ENCODE measurements at places on chromosomes 1 and 21.

GRCh38 chr1:61289232-61290098, 207.1 kb downstream of the NFIA start:
- no peak for DNase-seq

- no peak for DNase-seq
These were observed 543.6 kb upstream of the B3GALT2 start for GRCh38 chr1:193730017-193730416.

- DNase-seq = no peak
These were observed 123.0 kb downstream of the LYPLAL1 start for GRCh38 chr1:219296430-219297355.

GRCh38 chr1:177432897-177433296, 262.1 kb downstream of the BRINP2 start:
- DNase-seq = no peak

- DNase-seq = no peak
These were observed 2.8 kb upstream of the SPSB1 start for GRCh38 chr1:9289711-9290485.

DNA sequence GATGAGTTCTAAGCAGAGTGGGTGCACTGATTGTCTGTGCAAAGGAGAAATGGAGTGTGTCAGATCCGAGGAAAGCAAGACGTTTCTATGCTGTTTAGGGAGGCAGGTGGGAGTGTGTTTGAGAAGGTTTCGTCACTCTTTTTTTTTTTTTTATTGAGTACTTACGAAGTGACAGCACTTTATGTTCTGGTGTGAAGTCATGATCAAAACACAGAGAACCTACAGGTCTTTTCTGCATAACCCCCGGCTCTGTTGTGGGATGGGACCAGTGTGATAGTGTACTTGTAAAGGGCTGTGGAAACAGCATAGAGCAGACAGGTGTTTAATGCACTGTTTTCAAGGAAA, 26.7 kb downstream of the MIA3 start:
- no peak for DNase-seq

GRCh38 chr1:171138980-171139379, 46.1 kb upstream of the FMO2 start:
- DNase-seq = no peak

DNA sequence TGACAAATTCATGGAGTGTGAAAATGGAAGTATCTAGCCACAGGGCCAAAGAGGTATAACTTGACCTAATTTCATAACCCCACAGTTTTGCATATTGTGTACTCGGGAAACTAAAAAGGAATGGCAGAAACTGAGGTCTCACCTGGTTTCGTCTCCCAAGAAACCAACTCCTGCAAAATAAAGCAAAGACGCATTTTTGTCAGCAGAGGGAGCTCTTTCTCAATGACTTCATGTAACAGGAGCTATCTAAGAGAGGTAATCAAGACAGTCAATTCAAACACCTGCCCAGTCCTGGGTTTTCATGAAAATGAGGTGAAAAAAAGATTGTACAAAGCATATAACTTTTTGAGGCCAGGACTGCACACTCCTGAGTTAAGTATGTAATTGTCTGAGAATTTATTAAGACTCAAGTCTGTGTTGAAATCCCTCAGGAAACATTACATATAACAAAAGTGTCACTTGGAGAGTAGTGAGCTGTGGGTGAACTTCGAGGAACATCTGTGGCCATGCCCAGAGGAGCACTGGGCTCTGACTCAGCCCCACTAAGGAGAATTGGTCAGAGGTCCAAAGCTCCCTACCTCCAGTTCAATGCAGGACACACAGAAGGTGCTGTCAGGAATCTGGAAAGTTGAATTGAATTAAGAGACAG, 17.6 kb downstream of the FCRL4 start:
- peak; percentile 86 for DNase-seq

- DNase-seq = no peak
These were observed 35.5 kb upstream of the IL20 start for GRCh38 chr1:206829875-206830274.

GRCh38 chr1:10779201-10779600, 17.2 kb downstream of the CASZ1 start:
- DNase-seq = no peak

- DNase-seq = peak; percentile 41
These were observed 34.9 kb downstream of the WNT9A start for GRCh38 chr1:227912866-227913265.

DNA sequence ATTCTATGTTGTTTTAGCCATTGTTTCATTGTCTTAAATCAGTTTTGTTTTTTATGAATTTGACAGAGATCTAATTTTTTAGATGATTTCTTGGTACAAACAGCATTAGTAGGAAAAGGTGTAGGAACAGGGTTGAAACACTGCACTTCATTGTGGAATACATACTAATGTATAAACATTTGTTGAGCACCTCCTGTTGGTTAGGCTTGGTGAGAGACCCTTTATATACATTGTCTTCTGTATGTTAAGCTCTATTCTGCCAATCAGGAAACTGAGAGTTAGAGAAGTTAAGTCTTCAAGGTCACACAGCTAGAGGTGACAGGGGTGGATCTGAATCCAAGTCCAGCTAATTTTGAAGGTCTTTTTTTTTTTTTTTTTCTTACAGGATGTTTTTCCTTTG, 192.7 kb downstream of the VPS13D start:
- no peak for DNase-seq

GRCh38 chr1:21749109-21749508, 33.8 kb downstream of the USP48 start:
- no peak for DNase-seq

DNA sequence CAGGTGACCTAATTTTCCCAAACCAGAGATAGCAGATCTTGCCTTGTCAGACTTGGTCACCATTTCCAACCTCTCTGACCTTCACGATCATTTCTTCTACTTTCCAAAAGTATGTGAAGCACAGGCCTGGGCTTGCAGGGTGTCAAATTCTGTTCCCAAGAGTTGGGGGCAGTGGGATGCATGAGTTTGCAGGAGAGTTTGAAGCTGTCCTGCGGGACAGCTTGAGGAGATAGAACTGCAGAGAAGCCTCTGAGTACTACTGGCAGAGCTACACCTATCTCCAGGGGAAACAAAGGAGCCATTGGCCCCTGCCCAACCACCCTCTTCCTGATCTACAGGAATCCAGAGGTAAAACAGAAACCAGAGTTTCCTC, 11.3 kb downstream of the TXNIP start:
- DNase-seq = no peak

- DNase-seq = no peak
These were observed 47.8 kb upstream of the LRRC3 start for GRCh38 chr21:44407493-44407892.

GRCh38 chr1:29756901-29757725, 520.8 kb downstream of the PTPRU start:
- no peak for DNase-seq

- no peak for DNase-seq
These were observed 25.7 kb downstream of the C21orf91 start for GRCh38 chr21:17793246-17794123.

GRCh38 chr1:61344696-61345095, 262.3 kb downstream of the NFIA start:
- no peak for DNase-seq

GRCh38 chr1:205832326-205832751, 17.6 kb downstream of the PM20D1 start:
- no peak for DNase-seq

- DNase-seq = no peak
These were observed 32.5 kb downstream of the MTF2 start for GRCh38 chr1:93111561-93111960.

- DNase-seq = no peak
These were observed 101.4 kb downstream of the SYF2 start for GRCh38 chr1:25130895-25131294.

DNA sequence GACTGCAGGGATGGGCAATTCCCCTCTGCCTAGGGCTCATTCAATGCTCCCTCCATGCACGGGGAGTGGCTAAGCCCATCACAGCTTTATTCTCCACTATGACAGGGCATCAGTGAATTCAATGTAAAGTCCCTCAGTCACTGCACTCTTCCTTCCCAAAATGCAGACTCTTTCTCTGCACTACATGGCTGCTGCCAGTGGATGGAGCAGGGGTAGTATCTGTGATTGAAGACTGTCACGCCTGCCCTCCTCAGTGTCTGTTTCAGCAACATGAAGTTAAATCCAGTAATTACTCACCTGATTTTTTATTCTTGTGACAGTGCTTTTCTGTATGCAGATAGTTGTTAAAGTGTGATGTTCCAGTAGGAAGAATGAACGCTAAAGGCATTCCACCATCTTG, 1323.2 kb downstream of the AMY1C start:
- DNase-seq = no peak

- no peak for DNase-seq
These were observed 26.2 kb downstream of the RGS7 start for GRCh38 chr1:241330619-241331327.

DNA sequence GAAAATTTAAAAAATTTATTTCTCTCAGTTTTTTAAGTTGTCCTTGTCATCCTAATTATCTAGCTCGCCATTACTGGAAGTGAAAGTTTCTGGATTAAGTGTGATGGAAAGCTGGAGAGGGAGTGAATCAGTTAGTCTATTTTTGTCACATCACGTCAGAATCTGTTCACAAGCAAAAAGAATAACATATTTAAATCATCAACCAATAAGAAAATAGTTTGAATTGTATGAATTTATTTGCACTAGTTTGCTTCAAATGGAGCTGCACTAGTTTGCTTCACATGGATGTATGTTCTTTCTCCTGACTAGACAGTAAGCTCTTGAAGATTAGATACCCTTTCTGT, 22.8 kb downstream of the PHC2 start:
- DNase-seq = no peak

DNA sequence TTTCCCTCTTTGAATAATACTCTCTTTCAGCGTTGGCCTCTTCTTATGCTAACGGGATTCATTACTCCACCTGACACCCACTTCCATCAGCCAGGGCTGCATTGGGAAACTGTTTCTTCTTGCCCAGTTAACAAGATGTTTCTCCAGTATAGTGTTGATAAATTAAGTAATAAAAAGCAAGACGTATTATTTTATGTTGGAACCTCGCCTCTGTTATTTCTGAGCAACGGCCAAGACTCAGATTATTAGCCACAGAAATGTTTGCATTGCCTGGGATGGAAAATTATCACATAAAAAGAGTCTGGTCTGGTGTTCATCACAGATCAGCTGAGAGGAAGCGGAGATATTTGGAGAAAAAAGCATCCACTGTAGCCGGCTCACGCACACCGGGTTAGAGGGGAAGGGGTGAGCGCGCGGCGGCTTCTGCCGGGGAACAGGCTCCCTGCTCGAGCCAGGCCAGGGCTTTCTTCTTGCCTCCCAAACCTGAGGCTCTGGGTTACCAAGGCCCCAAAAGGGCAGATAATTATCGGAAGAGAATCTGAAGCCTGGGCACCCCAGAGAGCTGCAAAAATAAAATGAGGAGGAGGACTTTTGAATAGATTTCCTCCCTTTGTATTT, 189.5 kb downstream of the PRDM16 start:
- DNase-seq = peak; percentile 19

- no peak for DNase-seq
These were observed 34.6 kb downstream of the KCNH1 start for GRCh38 chr1:211099393-211099792.

GRCh38 chr1:234961456-234962339, 166.9 kb downstream of the TOMM20 start:
- no peak for DNase-seq

DNA sequence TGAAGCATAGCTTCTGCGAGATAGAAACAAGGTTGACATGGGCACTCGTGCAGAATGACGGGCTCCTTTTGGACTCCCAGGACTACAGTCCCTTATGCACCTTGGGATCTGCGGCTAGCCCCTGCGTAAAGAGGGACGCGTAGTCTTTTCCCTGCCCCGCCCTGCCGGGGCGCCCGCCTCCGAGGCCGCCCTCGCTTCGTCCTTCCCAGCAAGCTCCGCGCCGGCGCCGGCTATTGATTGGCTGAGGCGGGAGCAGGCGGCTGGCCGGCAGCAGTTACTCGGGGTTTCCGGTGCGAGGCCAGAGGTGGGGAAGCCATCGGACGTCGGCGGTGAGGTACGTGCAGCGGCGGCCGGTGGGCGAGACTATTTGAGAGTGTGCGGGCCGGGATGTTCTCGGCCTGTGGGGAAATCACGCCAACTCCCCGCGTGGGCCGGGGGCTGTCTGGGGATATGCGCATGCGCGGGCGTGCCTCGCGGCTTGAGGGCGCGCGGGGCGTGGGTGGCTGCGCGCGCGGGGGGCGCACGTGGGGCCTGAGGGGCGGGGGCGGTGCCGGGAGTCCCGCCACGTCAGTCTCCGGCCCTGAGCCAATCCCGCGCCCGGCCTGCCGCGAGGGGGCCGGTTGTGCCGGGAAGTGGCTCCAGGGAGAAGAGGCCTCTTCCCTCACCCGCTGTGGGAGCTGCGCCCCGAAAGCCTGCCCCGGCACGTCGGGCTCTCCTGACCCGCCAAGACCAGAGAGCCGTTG, at the start of gene TXLNA:
Gene TXLNA (plus strand): TSS at position 233 of the 743 bp plus-strand sequence. CDS start 671 bp downstream, outside the sequence.
- peak; percentile 97 for DNase-seq

GRCh38 chr1:21280482-21280881, 9.8 kb downstream of the ECE1 start:
- DNase-seq = no peak

DNA sequence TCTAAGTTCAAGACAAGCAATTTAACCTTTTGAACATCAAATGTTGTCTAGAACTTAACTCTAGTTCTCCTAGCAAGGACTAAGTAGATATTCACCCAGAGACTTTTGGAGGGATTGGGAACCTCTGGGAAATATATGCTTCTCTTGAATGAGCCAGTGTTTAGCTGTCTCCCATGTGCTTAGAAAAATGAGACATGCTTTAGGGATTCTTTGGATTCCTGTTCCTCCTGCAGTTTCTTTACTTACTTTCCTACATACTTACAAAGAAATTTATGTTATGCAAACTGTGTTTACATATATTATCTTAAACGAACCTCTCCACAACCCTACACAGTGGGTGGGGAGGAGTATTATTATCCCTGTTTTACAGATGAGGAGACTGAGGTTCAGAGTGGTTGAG, 39.2 kb downstream of the RNASEL start:
- no peak for DNase-seq

DNA sequence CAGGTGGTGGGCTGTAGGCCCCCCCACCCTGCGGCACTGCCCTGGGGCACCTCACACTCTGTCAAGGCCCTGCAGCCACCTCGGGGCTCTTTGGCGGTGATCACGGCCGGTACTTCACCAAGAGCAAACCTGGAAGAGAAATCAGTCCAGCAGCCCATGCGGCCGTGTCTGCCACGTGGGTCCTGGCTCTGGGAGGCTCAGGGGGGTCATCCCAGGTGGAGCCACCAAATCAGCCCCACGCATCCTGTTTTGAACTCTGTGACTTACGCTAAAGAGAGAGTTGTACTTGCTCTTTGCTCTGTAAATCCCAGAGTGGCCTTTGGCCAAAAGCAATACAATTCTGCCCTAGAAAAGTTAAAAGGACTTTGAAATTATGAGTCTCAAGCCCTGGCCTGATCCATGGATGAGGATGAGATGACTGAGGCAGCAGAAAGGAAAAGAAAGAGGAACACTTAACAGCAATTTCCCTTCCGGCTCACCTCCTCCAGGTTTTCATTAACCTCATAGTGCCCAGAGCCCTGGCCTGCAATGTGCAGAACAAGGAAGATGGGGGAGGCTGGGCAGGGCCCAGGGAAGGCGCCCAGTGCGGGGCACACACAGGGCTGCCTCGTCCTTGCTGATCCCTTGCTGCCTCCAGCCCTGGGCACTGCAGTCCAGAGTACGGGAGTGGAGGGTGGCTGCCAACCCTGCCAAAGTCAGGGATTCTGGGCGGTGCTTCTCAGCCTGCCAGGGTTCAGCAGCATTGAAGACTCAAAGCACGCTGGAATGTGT, 337.0 kb downstream of the MATN1 start:
- DNase-seq = no peak
